Ascending aorta (tissue), 2 donors: ENCODE measurements at places on chromosomes 13 and 19.
A peak's percentile ranks its signal among the peaks of the same experiment; 100 is the strongest.

- no peak for DNase-seq
- no peak overlapping the region for H3K27ac ChIP-seq
- H3K4me1 ChIP-seq, result no peaks in the 10 kb centered on the region
- H3K27me3 ChIP-seq, result no peaks in the 10 kb centered on the region
These were observed 53.4 kb upstream of the KLF12 start for GRCh38 chr13:74187564-74187963.

GRCh38 chr13:73388586-73388985 lies 329.8 kb downstream of the KLF5 start:
- H3K27ac ChIP-seq, result no peak overlapping the region
- H3K4me3 ChIP-seq, result no peak overlapping the region
- H3K4me1 ChIP-seq, result no peaks in the 10 kb centered on the region
- no peaks in the 10 kb centered on the region for H3K36me3 ChIP-seq
- no peak for DNase-seq

DNA sequence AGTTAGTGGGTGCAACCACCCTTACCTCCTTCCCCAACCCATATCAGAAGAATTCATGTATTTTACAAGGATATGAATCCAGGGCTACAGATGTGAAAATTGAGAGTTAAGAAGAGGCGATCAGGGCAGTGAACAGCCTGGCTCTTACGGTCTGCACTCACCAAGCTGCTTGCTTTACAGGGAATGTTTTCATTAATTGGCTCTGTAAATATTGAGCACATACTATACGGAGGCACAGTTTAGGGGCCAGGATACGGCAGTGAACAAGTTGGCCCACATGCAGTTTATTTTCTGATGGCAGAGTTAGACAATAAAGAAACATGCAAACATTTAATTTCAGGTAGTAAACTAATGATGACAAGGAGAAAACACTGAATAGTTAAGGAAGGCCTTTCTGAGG lies 6.4 kb downstream of the POLR1D start:
- no peak overlapping the region for H3K27ac ChIP-seq
- no peaks in the 10 kb centered on the region for H3K36me3 ChIP-seq
- H3K27me3 ChIP-seq, result no peaks in the 10 kb centered on the region
- H3K4me1 ChIP-seq, result no peaks in the 10 kb centered on the region
- H3K4me3 ChIP-seq, result no peak overlapping the region

- H3K27me3 ChIP-seq, result peaks cover 24% of the 10 kb centered on the region
- no peak overlapping the region for H3K27ac ChIP-seq
- peaks cover 2% of the 10 kb centered on the region for H3K36me3 ChIP-seq
- DNase-seq, result no peak
These were observed 2.4 kb downstream of the ELAVL3 start for GRCh38 chr19:11478167-11479089.

- H3K4me1 ChIP-seq, result no peaks in the 10 kb centered on the region
- H3K36me3 ChIP-seq, result no peaks in the 10 kb centered on the region
- no peak overlapping the region for H3K27ac ChIP-seq
- H3K4me3 ChIP-seq, result no peak overlapping the region
- no peaks in the 10 kb centered on the region for H3K27me3 ChIP-seq
- no peak for DNase-seq
These were observed 424.1 kb upstream of the DACH1 start for GRCh38 chr13:72290962-72291681.

GRCh38 chr19:17753976-17754375 lies 2.7 kb downstream of the FCHO1 start:
- no peak for DNase-seq
- H3K36me3 ChIP-seq, result no peaks in the 10 kb centered on the region
- H3K27me3 ChIP-seq, result no peaks in the 10 kb centered on the region
- H3K27ac ChIP-seq, result no peak overlapping the region
- no peak overlapping the region for H3K4me3 ChIP-seq

GRCh38 chr19:40453151-40453735 lies 9.1 kb upstream of the SERTAD3 start:
- no peak overlapping the region for H3K27ac ChIP-seq
- no peaks in the 10 kb centered on the region for H3K27me3 ChIP-seq
- DNase-seq, result no peak
- H3K4me3 ChIP-seq, result no peak overlapping the region
- H3K4me1 ChIP-seq, result no peaks in the 10 kb centered on the region
- peaks cover 49% of the 10 kb centered on the region for H3K36me3 ChIP-seq

DNA sequence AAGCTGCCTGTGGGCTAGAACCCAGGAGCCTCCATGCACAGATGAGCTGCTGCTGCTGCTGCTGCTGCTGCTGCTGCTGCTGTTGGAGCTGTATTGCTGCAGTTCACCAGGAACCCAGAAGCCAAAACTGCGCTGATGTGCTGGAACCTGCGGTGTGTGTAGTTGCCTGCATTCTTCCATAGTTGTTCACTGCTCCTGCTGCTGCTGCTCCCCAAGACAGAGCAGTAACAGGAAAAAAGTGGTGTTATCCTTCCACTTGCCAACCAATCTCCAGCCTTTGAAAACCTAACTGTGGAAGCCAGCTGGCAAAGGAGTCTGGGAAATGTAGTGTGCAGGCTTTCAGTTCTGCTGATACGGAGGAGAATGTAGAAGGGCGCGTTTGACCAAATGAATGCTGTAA lies 37.9 kb downstream of the ARHGAP35 start:
- H3K36me3 ChIP-seq, result no peaks in the 10 kb centered on the region
- DNase-seq, result peak; percentile 74
- no peaks in the 10 kb centered on the region for H3K27me3 ChIP-seq
- H3K4me3 ChIP-seq, result no peak overlapping the region
